CD4-positive, alpha-beta T cell treated with Interleukin-2 at 100 ng/mL for 4 hours (primary cell): ENCODE measurements at places on chromosomes 12 and 14.

GRCh38 chr12:12467264-12467663 is 95.4 kb downstream of the DUSP16 start:
- peak; percentile 46 for DNase-seq

DNA sequence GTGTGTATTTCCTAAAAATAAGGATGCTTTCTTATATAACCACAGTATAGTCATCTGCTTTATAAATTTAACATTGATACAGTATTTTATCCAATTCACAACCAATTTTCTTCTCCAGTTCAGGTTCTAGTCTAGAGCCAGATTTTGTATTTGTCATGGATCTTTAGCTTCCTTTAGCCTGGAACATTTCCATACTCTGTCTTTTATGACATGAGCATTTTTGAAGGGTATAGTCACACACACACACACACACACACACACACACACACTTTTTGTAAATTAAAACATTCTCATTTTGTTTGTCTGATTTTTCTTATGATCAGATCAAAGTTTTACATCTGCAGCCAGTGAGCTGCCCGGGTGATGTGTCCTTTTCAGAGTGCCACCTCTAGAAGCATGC is 25.4 kb downstream of the CGRRF1 start:
- no peak for DNase-seq

DNA sequence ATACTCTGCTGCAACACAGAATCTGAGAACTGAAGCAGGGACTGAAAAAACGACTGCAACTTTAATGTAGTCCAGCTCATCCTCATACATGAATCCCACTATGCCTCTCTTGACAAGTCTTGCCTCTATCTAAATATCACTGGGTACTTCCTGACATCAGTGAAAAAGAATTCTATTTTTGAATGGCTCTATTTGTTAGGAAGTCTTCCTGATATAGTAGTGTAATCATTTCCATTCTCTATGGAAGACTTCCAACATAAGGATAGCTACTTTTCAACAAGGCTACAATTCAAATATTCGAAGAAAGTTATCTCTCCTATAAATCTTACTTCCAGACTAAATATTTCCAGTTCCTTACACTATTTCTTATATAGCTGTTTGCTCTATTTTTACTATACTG is 167.5 kb downstream of the MDGA2 start:
- DNase-seq = no peak

- no peak for DNase-seq
Observed at GRCh38 chr12:89636776-89637160, 71.9 kb downstream of the ATP2B1 start.

DNA sequence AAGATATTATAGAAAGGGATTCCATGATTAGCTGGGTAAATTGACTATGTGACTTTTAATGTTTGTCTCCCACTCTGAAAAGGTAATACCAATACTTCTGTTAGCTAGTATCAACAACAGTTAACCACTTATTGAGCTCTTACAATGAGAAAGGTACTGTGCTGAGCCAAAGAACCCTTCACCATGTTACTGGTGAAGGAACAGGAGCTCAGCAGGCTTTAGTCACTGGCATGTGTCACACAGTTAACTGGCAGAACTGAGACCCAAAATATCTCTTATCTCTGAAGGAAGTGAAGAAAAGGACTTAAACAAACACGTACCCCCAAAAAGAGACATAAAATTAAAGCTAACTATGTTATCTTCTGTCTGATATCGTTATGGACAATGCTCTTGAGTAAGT is 170.6 kb downstream of the MED13L start:
- DNase-seq = no peak

- DNase-seq = no peak
Observed at GRCh38 chr14:70203686-70204085, 14.9 kb upstream of the SLC8A3 start.

DNA sequence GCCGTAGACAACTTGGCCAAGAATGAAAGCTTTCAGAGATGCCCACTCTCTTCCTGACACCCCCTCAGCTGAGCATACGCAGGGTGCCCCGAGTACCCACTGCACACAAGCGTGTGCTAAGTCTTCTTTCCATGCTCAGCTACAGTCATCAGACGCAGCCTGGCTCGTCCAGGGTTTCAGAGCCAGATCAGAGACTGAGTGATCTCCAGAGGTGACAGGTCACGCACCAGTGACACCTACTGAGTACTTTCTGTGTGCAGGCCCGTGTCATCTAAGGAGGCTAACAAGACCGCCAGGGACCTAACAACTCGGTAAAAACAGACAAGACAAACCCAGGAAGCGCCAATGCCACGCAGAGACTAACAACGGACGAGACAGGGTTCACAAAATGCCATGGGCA is 25.1 kb downstream of the STX2 start:
- DNase-seq = no peak

GRCh38 chr14:83558946-83559345 is 1971.0 kb upstream of the FLRT2 start:
- DNase-seq = no peak

GRCh38 chr14:85613496-85613895 is 83.6 kb downstream of the FLRT2 start:
- DNase-seq = no peak

DNA sequence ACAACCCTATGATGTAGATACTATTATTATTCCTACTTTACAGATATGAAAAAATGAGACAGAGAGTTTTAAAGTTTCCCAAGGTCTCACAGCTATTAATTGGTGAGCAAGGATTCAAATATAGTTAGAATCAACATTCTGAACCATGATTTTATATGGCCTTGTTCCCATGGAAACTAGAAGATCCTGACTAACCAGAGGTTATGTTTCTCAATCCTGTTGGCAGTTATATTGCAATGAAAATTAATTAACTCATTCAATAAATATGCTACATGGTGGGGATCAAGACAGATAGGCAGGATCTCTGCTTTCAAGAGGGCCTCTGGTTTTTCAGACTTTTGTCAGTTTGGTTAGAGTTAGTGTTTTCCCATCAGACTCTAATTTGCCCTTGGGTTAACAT is 9.3 kb upstream of the FUT8 start:
- no peak for DNase-seq

GRCh38 chr12:131387281-131388163 is 323.4 kb upstream of the SFSWAP start:
- DNase-seq = no peak
